NCI-H1417 (cell line): ENCODE measurements at places on chromosomes 5 and 9.

GRCh38 chr5:58273711-58274110 lies 186.2 kb downstream of the PLK2 start:
- no peak for DNase-seq

- DNase-seq: no peak
Measured at GRCh38 chr5:4295663-4296339, 700.2 kb downstream of the IRX1 start.

- DNase-seq: no peak
Measured at GRCh38 chr5:103256178-103256577, 2.4 kb upstream of the MACIR start.

DNA sequence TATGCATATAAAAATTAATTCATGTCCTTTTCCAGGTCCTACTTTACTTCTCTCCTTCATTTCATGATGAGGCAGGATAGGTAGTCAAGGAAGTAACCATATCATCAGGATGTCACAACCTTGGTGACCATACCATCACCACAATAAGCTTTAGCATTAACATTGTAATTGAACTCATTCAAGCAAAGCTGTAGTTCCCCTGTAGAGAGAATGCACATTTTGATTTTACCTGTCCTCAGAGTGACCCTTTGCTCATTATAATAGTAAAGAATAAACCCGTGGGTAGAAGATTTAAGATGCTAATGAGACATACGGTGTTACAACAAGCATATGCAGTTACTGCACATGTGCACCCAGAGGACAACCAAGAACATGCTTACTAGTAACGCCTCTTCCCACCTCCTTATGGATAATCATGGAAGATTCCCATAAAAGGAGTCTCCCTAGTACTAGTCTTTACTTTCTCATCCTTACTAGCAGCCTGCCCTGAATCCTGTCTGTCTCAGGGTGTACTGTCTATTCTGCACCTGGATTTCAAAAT lies 2.2 kb downstream of the IFNA6 start:
- DNase-seq: no peak

- DNase-seq: no peak
Measured at GRCh38 chr5:32934529-32934928, 223.4 kb downstream of the NPR3 start.

DNA sequence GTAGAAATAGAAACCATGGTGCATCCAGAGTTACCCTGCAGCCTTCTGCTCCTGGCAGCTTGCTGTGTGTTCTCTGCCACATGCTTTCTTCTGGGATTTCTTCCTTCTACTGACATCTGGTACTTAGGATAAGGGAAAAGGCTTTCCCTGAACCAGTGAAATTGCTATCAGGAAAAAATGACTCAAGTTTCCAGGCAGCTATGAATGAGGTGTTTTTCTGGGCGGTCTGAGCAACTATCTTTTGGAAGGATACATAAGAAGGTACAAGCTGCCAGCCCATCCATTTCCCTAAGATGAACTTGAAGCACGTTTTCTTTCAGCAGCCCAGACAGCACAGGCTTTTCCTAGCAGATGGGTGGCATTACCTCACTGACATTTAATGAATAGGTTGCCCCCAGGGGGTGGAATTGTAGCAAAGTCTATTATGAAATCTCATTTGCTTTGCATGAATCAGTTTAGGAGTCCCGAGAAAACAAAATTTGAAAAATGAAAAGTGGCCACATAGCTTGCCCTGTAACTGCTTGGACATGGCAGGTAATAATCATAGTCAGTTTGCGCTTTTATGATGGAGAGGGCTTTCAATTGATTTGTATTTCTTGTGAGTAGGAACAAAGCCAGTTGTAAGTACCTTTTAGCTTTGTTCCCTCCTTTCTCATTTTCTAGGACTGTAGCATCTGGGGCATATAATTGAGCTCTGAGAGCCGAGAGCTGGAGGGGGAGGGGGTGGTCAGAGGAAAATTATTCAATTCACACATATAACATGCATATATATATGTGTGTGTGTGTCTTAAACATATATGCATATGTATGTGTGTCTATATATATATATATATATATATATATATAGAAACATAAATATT lies 108.5 kb downstream of the C9orf152 start:
- peak; percentile 93 for DNase-seq

DNA sequence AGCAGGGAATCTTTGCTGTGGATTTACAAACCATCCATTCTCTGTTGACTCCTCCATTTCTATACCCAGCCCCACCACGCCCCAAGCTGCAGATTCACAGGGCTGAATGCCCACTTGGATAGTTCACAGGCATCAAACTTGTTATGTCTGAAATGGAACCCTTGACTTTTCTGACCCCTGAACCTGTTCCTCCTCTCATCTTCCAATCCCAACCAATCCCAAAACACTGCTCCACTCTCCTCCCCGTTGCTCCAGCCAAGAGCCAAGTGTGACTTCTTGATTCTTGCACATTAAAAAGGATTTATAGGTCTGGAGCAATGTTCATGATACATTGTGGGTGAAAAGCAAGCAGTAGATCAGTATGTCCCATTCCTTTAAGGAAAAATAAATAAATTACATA lies 145.6 kb downstream of the DAB2IP start:
- DNase-seq: no peak

GRCh38 chr9:113601656-113602055 lies 138.1 kb downstream of the RGS3 start:
- DNase-seq: no peak

GRCh38 chr5:51811883-51812471 lies 428.7 kb downstream of the ISL1 start:
- DNase-seq: peak; percentile 2

GRCh38 chr5:167570431-167570830 lies 721.0 kb upstream of the WWC1 start:
- DNase-seq: no peak

- no peak for DNase-seq
Measured at GRCh38 chr9:92964607-92965060, 17.3 kb downstream of the FGD3 start.

DNA sequence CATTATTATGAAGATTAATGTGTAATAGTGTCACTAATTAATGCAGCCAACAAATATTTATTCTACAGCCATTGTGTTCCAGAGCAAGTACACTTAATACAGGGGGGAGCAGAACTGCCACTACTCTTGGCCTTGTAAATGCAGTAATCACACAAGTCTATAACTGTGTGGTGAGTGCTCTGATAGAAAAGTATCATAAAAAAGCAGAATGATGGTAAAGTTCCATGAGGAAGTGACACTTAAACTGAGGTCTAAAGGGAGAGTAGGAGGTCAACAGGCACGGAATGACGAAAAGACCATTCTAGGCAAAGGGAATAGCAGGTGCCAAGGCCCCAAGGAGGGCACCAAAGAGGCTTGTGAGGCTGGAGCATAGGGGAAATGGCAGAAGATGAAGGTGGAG lies 142.9 kb downstream of the OSTF1 start:
- no peak for DNase-seq

DNA sequence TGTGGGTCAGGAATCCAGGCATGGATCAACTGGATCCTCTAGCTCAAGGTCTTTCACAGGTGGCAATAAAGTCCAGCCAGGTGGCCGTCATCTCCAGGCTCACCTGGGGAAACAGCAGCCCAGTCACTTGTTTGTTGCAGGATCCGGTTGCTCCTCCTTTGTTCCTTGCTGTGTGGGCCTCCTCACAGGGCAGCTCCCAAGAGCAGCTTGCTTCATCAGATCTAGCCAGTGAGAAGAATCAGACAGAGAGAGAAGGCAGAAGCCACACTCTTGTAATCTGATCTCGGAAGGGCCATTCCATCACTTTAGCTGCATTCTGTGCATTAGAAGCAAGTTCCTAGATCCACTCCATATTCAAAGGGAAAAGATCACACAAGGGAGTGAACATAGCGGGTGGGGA lies 3.2 kb upstream of the HSD17B3 start:
- no peak for DNase-seq

GRCh38 chr5:122192497-122193496 lies 63.5 kb downstream of the ZNF474 start:
- DNase-seq: peak; percentile 79

DNA sequence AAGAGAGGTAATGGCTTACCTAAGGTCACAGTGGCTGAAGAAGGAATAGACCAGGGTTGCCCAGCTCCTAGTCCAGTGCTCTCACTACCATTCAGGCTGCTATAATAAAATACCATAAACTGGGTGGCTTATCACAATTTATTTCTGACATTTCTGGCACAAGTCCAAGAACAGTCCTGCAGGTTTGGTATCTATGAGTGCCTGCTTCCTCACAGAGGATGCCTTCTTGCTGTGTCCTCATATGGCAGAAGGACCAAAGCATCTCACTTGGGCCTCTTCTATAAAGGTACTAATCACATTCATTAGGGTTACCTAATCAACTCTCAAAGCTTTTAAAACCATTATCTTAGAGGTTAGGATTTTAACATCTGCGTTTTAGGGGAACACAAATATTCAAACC lies 17.2 kb downstream of the STARD4 start:
- peak; percentile 51 for DNase-seq

- DNase-seq: no peak
Measured at GRCh38 chr5:166441-167372, 24.6 kb upstream of the LRRC14B start.

DNA sequence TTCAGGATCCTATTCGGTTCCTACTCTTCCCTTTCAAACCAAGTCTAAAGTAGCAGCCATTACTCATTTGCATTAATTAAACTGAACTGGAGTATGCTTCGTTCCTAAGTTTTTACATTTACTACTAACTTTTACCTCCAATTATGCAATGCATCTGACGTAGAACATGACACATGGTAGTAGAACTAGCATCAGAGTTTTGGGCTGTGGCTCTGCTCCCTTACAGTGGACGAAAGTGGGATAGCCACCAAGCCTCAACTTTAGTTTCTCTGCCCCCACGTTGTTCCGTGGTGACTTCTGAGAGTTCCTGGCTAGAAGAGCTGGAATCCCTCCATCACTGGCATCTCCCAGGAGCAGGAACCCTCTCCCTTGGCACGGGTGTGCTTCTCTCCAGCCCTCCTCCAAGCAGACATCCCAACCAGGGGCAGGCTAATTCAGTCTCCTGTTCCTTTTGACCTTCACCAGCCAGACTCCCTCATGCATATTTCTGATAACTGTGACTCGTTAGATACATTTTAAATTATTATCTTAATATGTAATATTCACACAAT lies 2.9 kb downstream of the IFNE start:
- no peak for DNase-seq

- no peak for DNase-seq
Measured at GRCh38 chr5:120533581-120533980, 69.5 kb downstream of the PRR16 start.

- no peak for DNase-seq
Measured at GRCh38 chr5:68659881-68660280, 433.9 kb upstream of the SLC30A5 start.

DNA sequence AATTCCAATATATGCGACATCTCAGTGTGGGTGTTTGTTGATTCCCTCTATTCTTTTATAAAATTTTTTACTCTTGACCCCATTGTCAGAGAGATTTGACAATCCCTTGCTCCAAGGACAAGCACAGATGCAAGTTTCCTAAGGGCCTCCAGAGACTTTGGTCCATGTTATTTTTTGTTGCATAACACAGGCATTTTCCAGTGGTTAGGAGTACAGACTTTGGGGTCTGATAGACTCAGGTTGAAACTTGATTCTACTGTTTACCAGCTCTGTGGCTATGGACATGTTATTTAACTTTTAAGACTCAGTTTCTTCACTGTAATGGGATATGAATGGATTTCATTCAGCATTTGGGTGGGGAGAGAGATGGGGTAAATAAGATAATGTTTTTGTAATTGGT lies 361.3 kb downstream of the ENC1 start:
- no peak for DNase-seq

DNA sequence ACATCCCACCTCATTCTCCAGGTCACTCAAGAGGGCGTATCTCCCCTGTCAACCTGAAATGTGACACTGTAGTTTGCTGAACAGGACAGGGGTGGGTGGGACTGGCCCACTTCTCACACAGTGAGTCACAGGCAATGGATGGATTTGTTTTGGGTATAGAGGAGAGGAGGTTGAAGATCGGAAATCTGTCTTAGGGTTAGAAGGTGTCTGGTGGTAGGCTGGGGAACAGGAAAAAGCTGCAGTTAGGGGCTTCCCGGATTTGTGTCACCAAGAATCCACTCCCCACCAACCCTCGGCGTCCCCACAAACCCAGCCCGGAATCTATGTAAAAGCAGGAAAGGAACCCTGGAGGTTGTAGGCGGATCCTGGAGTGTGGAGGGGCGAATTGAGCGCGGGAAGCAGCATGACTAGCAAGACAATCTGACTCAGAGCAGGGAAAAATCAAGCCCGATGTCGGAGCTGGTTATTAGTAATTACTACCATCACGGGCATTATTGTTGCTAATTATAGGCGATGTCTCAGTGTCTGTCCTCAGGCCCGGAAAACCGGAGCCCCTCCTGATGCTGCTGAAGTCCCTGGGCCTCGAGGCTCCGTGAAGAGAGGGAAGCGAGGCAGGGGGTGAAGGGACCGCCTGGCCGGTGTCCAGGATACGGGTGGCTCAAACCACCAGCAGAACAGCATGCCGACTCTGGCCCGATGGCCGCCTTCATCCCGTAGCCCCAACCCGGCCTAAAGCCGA lies 1.7 kb upstream of the IRX1 start:
- no peak for DNase-seq

GRCh38 chr9:15416880-15417279 lies 5.8 kb upstream of the SNAPC3 start:
- no peak for DNase-seq

- DNase-seq: no peak
Measured at GRCh38 chr9:114285166-114285867, 37.6 kb upstream of the ORM1 start.

- DNase-seq: no peak
Measured at GRCh38 chr9:83097633-83098032, 34.7 kb upstream of the RASEF start.

GRCh38 chr9:125119643-125120286 lies 23.6 kb downstream of the SCAI start:
- DNase-seq: no peak

DNA sequence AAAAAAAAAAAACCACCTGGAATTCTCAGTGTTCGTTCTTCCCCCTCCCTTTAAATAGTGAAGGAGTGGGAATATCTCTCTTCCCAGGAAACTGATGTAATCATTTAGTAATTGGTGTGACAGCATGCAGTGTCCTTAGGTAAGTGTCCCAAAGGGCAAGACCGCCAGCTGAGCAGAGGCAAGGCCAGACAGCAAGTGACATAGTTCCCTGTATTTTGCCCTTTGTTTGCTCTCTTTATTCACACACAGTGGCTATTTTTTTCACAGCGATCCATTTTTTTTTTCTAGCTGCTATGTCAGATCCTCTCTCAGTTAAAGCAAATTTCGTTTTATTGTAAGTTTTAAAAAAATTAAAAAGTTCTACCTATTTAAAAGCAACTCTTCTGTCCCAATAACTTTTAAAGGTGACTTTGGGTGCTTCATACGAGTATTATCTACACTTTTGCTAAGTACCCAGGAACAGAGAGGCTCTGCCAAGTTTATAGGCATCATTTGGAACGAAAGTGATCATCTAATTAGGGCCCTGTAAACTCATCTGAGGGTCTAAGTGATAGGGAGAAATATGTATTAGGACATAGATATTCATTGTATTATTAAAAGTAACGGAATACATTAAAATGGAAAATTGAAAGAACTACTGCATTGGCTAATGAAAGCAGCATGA lies 98.2 kb upstream of the ALDH1A1 start:
- DNase-seq: no peak
